ENCODE measurements at places on chromosomes 11 and 22.

GRCh38 chr22:42895087-42895486, 38.0 kb upstream of the ARFGAP3 start:
- DNase-seq: no peak

DNA sequence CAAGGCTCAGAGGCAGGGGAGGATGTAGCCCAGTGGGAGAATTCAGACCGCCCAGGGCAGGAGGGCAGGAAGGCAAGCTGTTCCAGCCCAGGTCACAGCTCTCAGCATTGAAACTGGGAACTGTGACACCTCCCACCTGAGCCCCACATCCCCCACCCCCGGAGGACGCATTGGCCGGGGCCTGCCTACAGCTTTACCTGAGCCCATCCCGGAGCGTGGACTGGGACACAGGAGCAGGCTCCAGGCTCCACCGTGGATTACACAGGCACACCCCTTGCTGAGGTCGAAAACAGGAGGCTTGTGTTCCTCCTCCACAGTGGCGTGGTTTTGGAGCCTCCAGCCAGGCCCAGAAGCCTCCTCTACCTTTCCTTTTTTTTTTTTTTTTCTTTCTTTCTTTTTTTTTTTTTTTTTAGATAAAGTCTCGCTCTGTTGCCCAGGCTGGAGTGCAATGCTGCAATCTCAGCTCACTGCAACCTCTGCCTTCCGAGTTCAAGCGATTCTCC, 9.1 kb upstream of the PGA3 start:
- DNase-seq: no peak

- DNase-seq: no peak
Observed at GRCh38 chr11:104339380-104339831, 175.5 kb upstream of the PDGFD start.

DNA sequence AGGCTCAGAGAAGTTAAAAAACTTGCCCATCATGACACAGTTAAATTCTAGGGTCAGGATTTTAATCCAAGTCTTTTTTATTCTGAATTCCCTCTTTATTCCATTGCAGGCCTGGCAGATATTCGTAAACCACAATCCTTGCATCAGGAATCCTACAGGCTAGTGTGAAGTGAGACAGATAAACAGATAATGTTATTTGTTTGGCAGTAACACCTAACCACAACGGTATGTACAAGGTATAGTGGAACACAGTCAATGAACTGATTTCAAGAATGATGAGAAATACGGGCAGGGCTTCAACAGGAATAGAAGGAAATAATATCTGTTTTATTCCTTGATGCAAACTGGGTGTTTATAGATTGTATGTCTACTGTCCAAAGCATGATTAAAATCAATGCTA, 32.0 kb upstream of the NARS2 start:
- no peak for DNase-seq

Measured in stimulated activated CD4-positive, alpha-beta T cell treated with anti-CD3 and anti-CD28 coated beads, Interleukin-12 subunit alpha, Interleukin-12 subunit beta, amount 100 ng/mL, for 4 hours (primary cell).